ENCODE measurements at places on chromosomes 5 and 9.

GRCh38 chr5:159785656-159786055, 130.6 kb upstream of the ADRA1B start:
- DNase-seq: no peak

GRCh38 chr9:132108728-132109127, 29.1 kb upstream of the MED27 start:
- DNase-seq: no peak

GRCh38 chr5:81739291-81739690, 11.6 kb downstream of the SSBP2 start:
- no peak for DNase-seq

GRCh38 chr5:11564706-11565105, 339.5 kb downstream of the CTNND2 start:
- no peak for DNase-seq
